Activated T-helper 1 cell treated with anti-CD3 and anti-CD28 coated beads, Interleukin-2, amount 50 U/mL, for 16 hours (primary cell): ENCODE measurements at places on chromosomes 1 and 21.

DNA sequence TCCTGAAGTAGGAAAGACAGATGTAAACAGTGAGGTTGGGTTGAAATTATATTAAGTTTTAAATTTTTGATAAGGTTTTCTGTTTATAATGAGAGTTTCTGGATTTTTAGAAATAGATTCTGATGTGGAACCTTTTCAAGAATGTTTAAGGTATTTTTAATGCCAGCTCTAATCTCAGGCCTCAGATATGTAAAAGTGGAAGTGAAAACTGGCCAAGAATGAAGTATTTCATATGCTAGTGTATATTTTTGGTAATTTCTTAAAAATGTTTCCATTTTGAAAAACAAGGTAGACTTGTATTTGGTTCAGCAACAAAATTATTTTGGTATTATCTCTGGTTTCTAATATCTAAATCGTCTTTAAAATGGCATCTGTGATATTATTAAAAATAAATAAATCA lies 14.4 kb downstream of the IFNAR1 start:
- DNase-seq = no peak

- DNase-seq = no peak
Observed at GRCh38 chr1:23202263-23202749, 15.0 kb downstream of the HTR1D start.

DNA sequence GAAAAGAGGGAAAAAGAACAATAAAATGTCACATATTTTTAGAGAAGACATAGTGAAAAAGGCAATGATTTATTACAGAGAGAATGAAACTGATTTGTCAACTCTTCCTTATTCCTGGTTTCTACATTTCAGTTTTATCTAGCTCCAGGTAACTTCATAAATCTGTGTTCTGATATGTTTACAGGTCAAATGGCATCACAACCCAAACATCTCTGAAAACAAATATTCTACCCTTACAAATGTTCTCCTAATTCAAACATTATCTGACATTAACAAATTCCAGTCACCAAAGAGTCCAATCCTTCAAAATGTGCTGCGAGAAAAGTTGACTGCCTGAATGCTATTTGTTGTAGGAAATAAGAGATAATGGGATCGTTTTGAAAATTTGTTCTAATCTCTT lies 20.2 kb downstream of the EXTL2 start:
- DNase-seq = no peak

DNA sequence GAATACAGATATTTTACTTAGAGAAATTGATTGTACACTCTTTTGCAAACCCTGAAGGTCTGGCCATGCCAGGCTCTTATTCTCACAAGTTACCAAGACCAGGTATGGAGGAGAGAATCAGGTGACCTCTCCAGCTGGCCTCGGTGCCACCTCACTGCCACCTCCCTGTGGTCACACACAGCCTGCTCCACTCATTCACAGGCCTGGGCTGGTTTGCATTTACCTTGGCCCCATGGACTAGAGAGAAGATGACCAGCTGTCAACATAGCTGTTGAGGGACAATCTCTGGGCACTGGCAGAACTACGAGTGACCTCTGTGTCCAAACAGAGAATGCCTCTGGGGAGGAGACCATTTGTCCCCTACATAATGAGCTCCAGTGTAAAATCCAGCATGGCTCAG lies 291.2 kb upstream of the RUNX1 start:
- DNase-seq = no peak

DNA sequence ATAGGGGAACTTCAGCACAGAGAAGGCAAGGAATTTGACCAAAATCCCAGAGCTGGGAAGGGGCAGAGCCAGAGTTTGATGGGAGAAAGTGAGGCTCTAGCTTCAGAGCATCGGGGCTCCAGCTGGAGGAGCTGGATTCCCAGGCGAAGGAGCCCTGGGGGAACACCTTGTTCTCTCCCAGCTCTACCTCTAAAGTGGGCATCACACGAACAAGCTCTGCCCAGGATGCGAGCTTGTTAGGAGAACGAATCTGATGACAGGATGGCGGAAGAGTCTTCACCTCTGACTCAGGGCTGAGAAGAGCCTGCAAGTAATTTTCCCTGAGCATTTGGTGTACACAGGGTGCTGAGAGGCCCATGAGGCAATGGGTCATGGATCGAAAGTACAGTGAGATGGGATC lies 22.0 kb downstream of the TNNT2 start:
- DNase-seq = no peak

GRCh38 chr1:158577561-158577960 lies 2.1 kb downstream of the OR10X1 start:
- no peak for DNase-seq

GRCh38 chr1:206465951-206466350 lies 4.3 kb upstream of the IKBKE start:
- no peak for DNase-seq

DNA sequence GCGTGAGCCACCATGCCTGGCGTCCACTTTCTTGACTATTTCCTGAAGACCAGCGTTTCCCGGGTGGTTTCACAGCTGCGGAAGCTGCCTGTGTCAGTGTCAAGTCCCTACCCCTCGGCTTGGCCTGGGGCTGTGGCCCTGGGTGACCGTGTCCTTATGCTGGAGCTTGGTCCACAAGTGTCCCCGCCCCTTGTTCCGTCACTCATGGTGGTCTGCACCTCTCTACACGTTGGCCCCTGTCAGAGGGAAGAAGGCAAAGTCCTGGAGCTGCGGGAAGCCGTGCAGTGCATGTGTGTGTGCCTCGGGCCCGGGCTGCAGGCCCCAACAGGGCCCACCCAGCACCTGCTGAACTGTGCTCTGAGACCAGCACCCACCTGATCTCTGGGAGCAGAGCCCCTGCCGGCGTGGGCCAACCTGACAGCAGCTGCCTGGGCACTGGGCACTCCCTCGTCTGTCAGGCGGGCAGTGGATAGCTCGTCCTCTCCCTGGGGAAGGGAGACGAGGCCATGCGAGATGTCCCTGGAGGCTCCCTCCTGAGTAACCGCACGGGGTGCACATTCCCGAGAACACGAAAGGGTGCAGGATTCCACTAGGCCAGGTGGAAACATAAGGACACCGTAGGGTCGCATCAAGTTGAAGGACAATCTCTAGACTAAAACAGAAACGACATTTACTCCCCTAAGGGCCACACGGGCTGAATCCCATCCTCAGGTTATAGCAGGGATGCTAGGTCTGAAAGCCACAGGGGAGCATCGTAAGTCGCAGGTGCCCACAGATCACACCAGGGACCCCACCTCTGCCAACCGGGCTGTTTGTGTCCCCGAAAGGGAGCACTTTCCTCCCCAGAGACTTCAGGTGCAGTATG lies 2.4 kb upstream of the C1orf159 start:
- DNase-seq = no peak

DNA sequence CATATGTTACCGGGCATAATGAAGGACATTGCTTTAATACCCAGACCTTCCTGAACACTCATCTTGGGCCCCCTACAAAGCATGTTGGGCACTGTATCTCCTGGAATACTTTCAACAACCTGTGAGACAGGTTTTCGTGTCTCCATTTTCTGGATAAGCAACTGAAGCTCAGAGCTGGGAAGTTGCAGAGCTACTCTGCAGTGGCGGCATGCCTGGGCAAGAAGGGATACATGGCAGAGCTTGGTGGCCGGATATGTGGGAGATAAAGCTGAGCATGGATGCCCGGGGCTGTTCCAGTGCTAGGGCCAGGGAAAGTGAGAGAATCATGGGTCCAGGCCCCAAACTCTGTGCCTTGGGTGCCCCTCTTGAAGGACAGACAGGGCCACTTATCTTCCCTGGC lies 71.6 kb upstream of the KCND3 start:
- DNase-seq = no peak

- no peak for DNase-seq
Observed at GRCh38 chr1:221069178-221069903, 190.1 kb downstream of the HLX start.

DNA sequence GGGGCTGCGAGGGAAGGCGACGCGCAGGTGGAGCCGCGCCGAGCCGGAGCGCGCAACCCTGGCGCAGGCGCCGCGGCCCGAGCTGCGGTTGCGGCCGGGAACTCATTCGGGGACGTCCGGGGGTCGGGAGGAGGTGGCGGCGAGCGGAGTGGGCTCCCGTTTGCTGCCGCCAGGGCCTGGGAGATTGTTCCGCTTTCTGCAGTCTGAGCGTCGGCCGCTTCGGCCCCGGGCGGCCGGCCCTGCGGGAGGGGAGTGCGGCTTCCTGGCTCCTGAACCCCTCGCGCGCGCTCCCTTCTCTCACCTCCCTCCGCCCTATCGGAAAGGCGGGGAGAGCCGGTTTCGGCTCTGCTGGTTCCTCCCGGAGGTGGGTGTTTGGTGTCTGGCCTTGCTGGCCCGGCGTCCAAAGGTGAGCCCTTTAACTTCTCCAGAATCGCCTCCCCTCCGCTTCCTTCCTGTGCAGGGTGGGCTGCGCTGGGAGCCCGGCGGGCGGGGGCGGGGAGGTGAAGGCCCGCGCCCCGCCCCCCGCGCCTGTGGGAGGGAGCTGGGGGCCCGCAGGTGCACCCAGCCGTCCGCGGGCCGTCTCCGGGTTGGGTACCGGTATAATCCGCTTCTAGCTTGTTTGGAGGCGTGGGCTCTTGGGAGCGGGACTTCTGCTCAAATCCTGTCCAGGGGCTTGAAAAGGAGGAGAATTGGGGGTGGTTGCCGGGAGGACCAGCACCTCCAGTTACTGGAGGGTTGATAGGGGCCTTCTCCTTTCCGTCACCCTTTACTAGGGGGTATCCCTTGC lies 683 bp downstream of the LRRC8D start:
- DNase-seq = peak; percentile 37
